NCI-H82 (cell line): ENCODE measurements at places on chromosomes 13 and 19.

DNA sequence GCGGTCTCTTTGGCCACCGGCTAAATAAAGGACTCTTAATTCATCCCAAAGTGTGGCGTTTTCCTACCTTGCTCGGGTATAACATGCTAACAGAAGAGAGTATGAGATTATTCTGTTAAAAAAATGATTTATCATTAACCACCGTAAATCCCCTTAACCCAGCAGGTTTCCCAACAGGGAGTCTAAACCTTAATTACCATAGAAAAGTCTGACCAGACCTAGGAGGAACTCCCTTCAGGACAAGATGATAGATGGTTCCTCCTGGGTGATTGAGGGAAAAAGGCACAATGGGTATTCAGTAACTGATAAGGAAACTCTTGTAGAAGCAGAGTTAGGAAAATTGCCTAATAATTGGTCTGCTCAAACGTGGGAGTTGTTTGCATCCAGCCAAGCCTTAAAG is 193.7 kb downstream of the ZNF737 start:
- DNase-seq: no peak

DNA sequence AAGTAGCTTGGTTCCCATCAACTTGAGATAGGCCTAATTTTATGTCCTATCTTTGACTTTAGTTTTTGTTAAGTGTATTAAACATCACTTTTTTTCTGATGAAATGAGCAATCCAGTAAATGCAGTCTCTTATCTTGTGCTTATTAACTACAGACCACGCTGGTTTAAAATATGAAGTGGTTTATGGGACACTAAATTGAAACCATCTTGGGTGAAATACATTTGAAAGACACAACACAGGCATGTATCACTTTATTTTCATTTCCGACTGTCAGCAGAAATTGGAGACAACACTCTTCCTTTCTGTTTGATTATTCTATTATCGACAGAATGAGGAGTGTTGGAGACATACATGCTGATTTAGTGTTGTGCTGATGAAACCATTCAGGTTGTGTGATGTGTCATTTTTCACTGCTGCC is 447.7 kb downstream of the GPC6 start:
- no peak for DNase-seq

GRCh38 chr13:75231235-75231634 is 250.7 kb downstream of the TBC1D4 start:
- no peak for DNase-seq

DNA sequence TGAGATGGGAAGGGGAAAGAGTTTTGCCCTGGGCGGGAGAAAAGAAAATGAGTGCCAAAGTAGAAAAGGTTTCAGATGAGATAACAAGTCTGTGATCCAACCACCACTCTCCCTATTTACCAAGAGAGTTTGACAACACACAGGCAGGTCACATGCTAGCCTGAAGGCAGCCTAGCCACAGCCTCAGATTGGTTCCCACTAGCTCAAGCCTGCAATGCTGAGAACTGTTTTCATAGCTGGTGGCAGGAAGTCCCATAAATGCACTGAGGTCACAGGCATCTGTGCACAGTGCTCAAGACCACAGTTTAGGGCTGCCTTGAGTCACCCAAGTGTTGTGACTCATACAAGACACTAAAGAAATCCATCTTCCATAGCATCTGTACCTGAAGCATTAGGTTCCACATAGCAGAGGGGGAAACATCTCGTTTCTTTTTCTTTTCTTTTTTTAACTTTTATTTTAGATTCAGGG is 18.5 kb upstream of the POP4 start:
- no peak for DNase-seq

DNA sequence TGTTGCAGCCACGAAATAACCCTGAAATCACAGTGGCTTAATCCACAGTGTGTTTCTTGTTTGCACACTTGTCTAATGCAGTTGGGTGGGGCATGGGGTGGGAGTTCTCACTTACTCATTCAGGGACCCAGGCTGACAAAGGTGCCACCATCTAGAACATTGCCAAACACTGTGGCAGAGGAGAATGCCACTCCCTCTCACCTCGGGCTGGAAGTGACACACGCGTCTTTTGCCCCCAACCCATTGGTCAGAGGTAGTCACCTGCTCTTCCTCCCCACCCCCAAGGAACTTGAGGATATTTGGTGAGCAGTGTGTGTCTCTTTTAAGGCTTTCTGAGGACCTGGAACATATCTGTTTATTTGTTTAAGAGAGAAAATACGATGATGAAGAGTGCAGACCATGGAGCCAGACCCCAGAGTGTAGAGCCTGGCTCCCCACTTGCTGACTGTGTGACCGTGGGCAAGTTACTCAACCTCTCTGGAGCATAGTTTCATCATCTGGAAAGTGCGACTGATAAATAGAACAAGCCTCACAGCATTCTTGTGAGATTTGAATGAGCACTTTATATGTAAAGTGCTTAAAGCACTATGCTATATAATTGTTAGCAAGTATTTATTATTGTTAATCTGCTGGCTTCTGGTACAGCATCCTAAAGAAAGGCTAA is 17.4 kb downstream of the GPR183 start:
- DNase-seq: no peak

DNA sequence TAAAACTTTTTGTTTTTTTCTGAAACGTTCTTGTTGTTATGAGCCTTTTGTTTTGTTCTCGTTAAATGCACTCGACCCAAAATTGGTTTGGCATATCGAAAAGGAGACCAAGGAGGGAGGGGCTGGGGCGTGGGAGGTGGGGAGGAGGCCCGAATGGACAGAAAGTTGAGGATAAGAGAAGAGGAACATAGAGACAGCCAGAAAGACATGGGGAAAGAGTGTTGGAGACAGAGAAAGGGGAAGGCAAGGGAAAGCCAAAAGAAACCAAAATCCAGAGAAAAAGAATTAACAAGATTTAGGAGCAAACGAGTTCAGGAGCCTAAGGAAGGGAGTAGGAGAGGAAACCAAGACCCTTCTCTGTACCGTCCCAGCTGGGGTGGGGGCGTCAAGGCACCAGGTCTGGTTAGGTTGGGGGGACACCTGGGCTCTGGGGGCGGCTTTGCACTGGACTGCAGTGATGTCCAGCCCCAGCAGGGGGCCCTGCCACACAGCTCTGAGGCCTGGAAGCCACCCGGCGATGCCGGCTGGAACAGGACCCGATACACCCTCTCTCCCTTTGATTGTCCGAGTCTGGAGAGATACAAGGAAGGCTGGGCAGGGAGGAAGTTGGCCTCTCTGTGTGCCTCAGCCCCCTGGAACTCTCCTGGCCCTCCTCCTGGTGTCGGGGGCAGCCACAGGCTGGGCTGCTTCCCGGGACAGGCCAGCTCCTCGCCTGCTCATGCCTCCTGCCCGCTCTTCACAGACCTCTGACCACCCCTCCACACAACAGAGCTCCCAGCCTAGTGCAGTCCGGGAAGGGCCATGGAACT is 11.6 kb upstream of the ASF1B start:
- DNase-seq: peak; percentile 80

DNA sequence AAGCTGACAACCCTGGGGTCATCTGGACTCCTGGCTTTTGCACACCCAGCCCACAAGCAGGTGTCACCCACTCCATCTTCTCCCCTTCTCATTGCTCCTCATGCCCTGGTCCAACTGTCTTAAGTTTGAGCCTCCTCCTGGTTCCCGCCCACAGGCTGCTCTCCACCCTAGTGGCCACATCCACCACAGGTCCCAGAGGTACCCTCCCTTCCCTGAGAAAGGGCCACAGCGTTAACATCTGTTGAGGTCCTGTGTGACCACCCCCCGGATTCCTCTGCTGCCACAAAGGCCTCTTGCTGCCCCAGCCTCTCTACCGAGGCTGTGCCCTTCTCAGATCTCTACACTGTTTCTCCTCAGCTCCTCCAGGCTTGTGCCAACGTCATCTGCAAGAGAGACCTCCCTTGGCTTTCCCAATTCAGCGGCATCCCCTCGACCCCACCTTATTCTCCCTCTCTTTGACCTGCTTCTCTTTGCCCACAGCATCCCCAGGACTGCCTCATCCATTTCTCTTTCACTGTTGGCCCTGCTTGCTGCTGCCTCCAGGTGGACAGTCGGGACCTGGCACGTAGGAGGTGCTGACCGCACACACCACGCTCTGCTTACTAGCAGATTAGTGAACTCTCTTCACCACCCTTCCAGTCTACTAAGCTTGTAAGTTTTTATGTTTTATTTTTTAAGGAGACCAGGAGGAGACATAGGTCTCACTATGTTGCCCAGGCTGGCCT is 33.3 kb downstream of the SUGP2 start:
- peak; percentile 38 for DNase-seq

DNA sequence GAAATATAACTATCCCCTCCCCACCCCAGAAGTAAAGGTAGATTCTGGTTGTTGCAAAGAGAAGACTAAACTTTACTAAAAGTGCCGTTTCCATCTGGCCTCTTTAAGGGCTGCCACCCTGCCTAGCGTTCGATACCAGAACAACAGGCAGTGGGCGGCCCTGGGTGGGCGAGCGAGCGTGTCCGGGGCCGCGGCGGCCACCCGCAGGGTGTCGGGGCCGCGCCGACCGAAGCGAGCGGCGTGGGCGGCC is 2.6 kb downstream of the FGF9 start:
- peak; percentile 40 for DNase-seq

DNA sequence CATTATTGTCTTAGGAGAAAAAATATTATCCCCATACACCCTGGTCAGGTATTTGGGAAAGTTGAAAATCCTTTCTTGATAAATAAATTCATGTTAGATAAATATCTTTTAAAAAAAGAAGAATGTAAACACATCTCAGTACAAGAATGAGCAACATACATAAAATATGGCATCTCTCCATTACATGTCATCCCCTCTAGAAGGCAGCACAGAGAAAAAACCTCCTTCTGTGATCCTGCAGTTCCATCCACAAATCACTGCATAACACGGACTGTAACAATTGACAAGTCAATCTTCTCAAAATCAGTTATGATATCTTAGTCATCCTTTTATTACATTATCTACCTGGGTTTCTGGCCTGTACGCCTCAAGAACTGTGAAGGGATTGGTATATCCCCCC is 683.9 kb upstream of the KLHL1 start:
- DNase-seq: peak; percentile 34

DNA sequence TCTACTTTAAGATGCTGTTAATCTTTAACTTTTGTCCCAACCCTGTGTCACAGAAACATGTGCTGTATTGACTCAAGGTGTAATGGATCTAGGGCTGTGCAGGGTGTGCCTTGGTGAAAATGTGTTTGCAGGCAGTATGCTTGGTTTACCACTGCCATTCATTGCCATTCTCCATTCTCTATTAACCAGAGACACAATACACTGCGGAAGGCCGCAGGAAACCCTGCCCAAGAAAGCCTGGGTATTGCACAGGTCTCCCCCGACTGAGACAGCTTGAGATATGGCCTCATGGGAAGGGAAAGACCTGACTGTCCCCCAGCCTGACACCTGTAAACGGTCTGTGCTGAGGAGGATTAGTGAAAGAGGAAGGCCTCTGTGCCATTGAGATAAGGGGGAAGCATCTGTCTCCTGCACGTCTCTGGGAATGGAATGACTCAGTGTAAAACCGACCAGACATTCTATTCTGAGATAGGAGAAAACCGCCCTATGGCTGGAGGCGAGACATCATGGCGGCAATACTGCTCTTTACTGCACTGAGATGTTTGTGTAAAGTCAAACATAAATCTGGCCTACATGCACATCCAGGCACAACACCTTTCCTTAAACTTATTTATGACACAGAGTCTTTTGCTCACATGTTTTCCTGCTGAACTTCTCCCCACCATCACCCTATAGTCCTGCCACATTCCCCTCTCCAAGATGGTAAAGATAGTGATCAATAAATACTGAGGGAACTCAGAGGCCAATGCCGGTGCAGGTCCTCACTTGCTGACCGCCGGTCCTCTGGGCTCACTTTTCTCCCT is 13.1 kb upstream of the ZNF888 start:
- peak; percentile 31 for DNase-seq

DNA sequence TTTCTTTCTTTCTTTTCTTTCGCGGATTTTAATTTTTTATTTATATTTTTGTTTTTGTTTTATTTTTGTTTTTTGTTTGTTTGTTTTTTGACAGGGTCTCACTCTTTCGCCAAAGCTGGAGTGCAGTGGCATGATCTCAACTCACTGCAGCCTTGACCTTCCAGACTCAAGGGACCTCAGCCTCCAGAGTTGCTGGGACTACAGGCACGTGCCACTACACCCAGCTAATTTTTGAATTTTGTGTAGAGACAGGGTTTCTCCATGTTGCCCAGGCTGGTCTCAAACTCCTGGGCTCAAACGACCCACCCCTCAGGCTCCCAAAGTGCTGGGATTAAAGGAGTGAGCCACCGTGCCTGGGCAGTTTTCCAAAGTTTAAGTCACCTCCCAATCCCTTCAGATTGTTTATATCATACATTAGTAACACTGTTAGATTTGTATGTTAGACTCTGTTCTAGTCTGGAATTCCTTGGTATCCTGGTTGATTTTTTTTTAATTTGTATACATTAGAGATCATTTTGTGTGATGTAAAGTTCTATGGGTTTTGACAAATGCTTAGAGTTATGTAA is 597.3 kb downstream of the DCT start:
- DNase-seq: peak; percentile 37

GRCh38 chr19:2337329-2337707 is 8.8 kb downstream of the SPPL2B start:
- peak; percentile 55 for DNase-seq

- no peak for DNase-seq
These were observed 44.8 kb upstream of the ALOX5AP start for GRCh38 chr13:30690282-30691188.

DNA sequence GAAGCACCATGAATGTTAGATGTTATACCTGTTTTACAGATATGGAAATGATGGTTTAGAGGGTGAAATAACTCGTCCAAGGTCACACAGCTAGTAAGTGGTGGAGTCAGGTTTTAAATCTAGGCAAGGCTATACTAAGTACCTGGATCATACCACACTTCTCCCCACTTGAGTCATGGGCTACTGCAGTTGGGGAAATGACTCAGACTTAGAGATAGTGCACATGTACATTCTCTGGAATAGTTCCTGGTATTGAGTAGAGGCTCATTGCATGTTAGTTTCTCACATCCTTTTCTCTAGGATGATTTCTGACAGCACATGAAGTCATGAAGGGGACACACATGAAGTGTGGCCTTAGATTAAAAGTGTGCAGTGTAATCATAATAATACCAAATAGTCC is 76.2 kb upstream of the TNFSF11 start:
- no peak for DNase-seq

GRCh38 chr13:46620029-46620428 is 67.1 kb downstream of the LRCH1 start:
- peak; percentile 54 for DNase-seq

DNA sequence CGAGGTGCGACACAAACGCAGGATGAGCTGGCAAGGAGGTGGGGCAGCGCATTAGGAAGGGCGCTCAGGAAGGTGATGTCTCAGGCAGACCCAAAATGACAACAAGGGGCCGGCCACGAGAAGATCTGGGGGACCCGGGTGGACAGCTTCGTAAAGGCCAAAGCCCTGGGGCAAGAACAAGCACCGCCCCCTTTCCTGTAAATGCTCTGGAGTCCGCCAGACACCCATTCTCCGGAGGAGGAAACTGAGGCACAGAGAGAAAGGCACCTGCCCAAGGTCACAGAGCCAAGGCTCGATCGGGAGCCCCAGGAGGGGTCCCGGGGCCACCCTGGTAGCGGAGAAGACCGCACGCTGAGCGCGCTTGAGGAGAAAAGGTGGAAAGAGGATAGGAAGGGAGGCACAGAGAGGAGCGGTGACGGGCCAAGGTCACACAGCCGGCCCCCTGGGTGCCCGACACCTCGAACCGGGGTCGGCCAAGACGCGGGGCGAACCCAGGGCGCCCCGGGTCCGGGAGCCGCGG is 571 bp downstream of the SAFB2 start:
- no peak for DNase-seq
